NCI-H1436 (cell line): ENCODE measurements at places on chromosomes 6 and 20.
A peak's percentile ranks its signal among the peaks of the same experiment; 100 is the strongest.

DNA sequence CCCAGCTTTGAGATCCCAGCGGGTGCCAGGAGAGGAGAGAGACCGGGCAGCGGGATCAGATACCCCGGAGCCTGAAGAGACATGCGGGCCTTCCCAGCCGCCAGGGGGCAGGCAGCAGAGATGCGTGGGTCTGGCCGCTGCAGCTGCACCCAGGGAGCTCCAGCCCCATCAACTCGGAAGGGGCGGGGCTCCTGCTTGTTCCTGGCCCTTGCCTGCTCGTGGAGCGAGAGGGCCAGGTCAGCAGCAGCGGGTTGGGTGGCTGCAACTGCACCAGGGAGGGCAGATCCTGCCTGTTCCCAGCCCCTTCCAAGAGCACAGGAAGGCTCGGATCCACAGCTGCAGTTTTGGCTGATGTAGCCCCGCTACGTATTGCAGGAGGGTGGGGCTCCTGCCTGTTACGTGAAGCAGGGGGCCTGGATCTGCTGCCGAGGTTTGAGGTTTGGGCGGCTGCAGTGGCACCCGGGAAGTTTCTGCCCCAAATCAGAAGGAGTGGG is 532.8 kb downstream of the RFPL4B start:
- peak; percentile 68 for DNase-seq

- DNase-seq, result no peak
Measured at GRCh38 chr6:110687326-110687725, 127.9 kb downstream of the CDK19 start.

DNA sequence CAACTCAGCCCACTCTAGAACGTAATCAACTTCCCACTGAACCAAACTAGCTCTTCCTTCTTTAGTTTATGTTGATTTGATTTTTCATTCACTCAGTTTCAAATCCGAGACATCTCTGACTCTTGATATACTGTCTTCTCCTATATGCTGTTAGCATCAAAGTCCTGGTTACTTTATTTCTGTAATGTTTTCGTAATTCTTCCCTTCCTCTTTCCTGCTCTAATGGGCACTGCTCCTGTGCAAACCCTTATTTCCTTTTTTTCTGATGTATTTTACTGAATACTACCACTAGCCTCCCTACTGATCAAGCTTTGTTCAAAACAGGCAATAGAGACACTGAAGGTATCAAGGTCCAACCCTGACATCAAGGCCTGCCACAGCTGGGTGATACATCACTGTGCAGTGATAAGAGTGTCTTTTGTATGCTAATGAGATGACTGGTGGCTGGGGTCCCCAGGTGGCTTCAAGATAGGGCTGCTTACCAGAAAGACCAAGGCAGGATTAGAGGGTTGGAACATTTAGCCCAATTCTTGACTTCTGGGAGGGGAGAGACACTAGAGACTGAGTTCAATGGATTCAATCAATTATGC is 95.2 kb downstream of the KIF13A start:
- no peak for DNase-seq

- DNase-seq, result no peak
Measured at GRCh38 chr20:41854765-41855164, 236.6 kb upstream of the CHD6 start.

DNA sequence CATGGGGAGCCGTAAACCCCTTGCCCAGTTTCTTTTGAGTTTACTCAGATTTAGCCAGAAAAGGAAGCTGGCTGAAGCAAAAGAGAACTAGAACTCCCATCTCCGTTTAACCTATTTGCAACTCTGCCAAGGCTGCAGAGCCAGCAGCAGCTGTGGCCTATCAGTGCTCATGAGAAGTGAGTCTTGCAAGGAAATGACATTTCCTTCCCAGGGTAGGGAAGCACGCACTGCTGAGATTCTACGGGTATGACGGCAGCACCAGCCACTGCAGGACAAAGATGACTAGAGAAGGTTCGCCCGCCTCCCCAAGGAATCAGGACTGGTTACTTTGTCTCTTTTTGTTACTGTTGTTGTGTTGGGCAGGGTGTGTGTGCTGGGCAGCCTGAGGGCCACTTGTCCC is 47.6 kb downstream of the PPP1R3G start:
- no peak for DNase-seq

DNA sequence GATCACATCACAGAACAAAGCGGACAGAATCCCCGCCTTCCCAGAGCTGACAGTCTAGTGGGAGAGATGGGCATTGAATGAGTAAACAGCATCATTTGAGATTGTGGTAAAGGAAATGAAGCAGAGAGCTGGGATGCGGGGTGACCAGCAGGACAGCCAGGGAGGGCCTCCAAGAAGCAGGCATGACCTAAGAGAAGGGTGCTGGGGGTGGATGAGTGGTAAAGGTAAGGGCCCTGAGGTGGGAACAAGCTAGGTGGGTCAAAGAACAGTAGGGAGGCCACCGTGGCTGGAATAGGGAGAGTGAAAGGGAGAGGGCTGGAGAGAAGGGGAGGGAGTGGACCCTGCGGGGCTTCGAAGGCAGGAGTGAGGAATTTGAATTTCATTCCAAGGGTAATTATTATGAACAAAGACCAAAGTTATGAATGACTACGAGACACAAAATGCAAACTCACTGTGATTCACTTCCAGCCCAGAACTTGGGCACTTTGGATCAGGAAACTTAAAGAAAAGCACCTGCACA is 61.4 kb downstream of the CEBPB start:
- DNase-seq, result no peak

DNA sequence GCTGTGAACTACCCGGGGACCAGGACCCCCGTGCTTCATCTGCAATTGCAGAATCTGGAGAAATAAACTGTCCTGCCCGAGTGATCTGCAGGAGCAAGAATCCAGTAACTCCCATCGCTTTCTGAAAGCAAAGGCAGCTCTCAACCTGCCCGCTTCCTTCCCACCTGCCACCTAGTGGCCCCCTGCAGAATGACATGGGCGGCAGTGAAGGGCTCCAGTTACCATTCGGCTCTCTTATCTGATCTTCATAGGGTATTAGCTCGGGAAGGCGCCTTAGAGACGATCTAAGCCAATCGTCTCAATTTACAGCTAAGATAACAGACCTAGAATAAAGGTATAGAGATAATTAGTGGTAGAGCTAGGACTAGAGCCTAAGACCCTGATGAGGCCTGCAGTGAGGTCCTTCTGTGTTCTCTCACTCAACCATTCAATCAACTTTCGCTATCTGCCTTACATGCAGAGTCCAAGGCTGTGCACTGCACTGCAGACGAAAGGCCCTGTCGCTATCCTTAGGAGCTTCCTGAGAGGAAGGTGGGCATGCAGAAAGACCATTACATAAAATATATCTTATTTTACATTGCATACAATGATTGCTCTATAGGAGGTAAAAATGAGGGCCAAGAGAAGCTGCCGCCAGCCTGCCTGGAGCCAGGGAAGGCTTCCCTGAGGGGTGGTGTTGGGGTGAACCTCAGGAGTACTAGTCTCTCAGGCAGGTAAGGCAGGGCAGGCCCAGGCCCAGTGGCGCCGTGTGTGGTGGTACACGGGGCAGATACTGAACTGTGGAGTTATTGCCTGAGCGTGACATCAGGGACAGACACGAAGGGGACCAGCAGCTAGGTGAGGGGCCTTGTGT is 7.1 kb upstream of the PSMG4 start:
- DNase-seq, result peak; percentile 77

- DNase-seq, result no peak
Measured at GRCh38 chr6:128807577-128807976, 75.4 kb upstream of the LAMA2 start.

DNA sequence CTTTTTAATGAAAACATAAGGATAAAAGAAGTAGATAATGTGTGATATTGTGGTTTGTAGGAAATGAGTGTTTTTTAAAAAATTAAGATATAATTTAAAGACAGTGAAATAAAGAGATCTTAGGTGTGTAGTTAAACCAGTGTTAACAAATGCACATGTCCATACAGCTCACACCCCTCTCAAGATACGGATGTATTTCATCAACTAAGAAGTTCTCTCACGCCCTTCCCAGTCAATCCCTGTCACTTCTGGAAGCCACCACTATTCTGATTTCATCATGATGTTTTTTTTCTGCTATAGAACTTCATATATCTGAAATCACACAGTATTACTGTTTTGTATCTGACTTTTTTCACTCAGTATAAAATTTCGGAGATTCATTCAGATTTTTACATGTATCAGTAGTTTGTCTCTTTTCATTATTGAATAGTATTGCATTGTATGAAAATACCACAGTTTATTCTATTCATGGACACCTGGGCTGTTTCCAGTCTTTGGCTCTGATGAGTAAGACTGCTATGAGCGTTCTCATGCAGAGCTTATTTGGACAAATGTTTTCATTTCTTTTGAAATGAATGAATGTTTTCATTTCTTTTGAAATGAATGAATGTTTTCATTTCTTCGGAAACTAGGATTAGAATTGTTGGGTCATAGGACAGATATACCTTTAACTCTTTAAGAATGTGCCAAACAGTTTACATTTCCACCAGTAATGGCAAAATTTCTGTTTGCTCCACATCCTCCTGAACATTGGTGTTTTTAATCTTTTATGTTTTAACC is 49.7 kb upstream of the ELOVL5 start:
- no peak for DNase-seq

- DNase-seq, result no peak
Measured at GRCh38 chr6:1287103-1287591, 24.8 kb upstream of the FOXQ1 start.

GRCh38 chr6:14516956-14517355 is 399.4 kb downstream of the CD83 start:
- DNase-seq, result no peak

DNA sequence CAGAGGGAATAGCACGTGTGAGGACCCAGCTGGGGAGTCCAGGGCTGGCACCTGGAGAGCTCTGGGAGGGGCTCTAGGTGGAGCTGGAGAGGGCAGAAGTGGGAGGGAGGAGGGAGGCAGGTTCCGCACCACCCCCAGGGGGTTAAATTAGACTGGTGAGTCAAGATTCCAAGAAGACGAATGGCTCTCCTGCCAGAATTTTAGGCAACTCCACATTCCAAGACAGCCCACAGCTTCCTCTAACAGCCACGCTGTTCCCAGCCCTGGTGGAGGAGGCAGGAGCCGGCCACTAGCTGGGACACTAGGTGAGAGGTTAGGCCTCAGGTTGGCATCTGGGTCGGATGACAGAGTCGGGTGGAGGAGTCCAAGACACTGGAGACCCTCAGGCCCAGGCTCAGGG is 60.2 kb downstream of the TFAP2C start:
- no peak for DNase-seq

DNA sequence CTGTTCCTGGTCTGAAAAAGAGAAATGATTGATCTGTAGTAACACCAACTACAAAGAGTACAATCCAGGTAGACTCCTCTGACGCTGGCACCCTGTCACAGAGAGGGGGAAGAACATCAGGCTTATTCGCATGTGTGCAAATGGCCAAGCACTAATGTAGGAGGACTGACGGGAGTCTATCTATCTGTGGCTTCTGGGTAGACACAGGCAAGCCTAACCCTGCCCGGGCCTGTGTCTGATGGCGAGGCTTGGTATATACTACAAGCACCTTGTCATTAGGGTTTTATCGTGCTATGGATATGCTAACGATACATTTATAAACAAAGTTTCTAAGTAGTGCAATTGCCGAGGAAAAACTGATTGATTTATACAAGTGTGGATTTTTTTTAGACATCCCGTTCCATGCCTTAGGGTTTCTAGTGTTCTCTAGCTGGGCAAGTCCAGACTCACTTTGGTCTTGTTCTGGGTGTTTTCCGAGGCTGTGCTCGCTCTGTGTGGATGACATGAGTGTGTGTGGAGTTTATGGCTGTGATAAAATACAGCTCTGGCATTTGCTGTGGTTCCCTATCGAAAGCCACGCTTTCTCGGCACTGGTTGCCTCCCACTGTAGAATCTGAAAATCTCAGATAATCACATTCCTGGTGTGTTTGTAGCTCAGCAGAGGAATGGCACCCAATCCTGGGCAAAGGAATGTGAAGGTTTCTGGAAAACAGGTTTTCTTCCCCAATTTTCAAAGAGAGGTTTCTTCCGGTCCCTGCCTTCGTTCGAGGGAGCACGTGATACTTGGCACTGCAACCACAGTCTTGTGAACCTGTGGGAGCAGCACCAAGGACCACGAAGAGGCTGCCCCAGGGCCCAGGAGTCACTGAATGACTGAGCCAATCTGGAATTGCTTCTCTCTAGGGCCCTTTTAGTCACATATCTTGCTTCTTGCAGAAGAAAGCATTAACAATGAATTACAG is 67.5 kb upstream of the EDN1 start:
- no peak for DNase-seq
